Heart left ventricle (tissue), 16 donors: ENCODE measurements at places on chromosomes 7 and 10. TPM values are rescaled to one million over a fixed set of nuclear protein-coding genes. Genes with fewer than 3 reads are reported as not detected.

DNA sequence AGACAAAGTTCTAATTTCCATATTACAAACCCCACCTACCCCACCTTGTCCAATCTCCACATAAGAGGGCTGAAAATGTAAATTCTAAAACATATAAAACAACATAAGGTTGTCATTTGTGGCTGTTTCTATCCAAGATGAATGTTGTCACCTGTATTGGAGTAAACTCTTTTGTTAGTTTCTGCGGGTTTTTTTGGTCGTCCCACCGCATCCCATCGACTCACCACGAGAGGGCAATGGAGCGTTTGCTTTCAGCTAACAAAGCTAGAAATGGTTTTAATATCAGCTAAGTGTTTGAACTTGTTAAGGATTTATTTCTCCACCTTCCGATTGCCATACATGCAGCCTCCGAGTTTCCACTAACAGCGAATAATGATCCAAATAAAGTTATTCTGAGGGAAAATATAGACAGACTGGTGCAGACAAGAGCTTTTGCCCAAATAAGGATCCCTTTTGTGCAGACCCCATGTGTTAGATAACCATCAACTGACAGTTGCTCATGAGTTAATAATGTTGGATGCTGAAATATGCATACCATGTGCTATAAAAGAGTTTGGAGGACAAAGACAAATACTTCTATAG lies 137.2 kb downstream of the ARID5B start:
- DNase-seq, result peak; percentile 74

CNNM1 gene
- not detected for total RNA-seq

DNA sequence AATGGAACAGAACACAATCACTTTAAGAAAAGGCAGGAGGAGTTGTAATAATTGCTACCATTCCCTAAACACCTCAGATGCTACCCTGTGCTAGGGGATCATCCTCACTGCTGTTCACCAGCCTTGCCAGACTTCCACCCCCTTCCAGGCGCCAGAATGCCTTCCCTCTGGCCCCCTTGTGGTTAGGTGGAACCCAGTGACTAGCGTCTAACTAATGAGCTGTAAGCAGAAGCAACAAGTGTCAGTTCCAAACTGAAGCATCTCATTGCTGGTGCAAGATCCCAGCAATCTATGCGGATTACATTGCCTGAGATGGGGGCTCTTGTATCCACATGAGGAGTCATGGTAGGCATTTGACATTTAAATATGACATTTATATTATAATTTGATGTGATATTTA lies 86.6 kb downstream of the FRMD4A start:
- no peak for DNase-seq

- no peak for DNase-seq
These were observed 24.5 kb downstream of the PLXDC2 start for GRCh38 chr10:19840776-19841175.

GPR26 gene
- not detected for total RNA-seq

STOX1 gene
- 0.19 TPM for total RNA-seq

LRRC17 gene
- total RNA-seq, result 4.1 TPM

DNA sequence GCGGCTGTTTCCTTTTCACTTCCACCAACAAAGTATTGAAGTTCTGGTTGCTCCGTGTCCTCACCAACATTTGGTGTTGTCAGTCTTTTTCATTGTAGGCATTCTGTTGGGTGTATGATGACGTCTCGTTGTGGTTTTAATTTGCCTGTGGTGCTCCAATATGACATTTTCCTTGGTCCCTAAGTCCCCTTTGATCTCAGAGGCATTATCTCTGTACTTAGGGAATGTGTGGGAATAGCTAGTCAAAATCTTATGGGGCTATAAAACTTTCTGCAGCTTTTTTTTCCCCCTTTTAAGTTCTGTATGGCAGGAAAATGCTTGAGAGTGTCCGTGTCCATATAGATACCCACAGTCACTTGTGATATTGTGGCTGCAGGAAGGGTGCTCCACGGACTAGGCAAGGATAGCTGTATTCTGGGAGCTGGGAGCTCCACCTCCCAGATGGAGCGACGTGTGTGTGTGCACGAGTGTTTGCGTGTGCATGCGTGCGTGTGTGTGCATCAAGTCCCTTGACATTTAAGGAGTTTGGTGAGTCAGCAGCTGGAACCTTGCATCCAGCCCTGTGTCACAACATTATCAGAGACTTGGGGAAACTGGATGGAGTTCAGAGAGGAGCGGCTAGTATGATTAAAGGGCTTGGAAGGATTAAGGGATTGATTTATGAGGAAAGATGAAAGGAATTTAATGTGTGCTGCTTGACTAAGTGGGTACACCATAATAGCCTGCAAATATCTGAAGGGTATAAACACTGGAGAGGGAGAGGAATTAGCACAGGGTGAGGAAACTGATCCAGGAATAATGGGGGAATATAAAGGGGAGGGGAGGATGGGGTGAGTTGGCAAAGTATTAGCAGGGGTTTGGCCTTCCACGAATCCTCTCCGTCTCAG lies 66.8 kb downstream of the LRMDA start:
- no peak for DNase-seq

DNA sequence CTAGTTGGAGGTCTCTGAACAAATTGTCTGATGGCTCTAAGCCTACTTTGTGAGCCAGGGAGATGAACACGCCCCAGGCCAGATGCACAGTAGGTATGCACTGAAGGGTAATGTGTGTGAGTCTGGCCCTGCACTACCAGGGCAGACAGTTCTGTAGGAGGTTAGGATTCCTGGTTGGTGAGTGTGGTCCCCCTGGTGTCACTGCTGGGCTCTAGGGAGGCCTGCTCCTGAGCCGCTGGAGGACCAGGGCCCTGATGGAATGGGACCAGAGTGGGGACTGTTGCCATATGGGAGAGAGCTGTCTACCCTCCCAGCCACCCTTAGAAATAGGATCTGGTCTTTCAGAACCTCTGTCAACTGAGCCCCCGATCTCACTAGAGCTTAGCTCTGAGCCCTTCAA lies 42.0 kb downstream of the CDH23 start:
- DNase-seq, result no peak
